Activated CD8-positive, alpha-beta memory T cell treated with anti-CD3 and anti-CD28 coated beads, Interleukin-2, amount 50 U/mL, for 48 hours (primary cell): ENCODE measurements at places on chromosomes 7 and 10.

DNA sequence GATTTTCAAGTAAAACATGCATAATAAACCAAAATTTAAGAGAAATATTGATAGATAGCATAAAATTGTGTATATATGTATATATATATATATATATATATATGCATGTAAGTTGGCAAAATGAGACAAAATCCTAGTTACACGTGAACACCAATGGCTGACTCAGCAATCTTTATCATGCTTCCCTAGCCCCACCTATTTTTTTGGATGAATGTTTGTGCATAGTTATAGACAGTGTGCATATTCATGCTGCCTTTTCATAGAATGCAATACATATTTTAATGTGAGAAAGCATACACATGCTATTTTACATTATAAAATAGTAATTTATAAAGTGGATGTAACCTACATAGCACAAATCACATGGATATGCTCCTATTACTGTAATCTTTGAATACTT is 230.3 kb downstream of the SH2D4B start:
- no peak for DNase-seq

DNA sequence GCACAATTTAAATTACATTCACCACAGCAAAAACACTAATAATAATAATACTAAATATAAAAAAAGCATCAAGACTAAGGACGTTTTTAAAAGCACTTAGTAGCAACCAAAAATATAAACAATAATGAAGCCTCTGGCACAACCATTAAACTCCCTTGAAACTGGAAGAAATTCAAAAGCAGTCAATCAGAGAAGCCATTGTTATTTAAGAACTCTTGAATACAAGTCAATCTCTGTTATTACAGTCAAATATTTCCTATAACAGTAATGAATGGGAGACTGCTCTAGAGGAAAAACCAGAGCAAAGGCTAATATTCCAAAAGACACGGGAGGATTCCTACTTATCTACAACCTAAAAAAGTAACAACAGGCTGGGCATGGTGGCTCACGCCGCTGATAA is 164.2 kb downstream of the KMT2E start:
- no peak for DNase-seq

- DNase-seq, result no peak
Measured at GRCh38 chr10:95650232-95650631, 6.3 kb downstream of the ALDH18A1 start.

- no peak for DNase-seq
Measured at GRCh38 chr7:5670183-5670935, 111.1 kb downstream of the RNF216 start.

GRCh38 chr10:4888236-4888635 is 62.2 kb downstream of the AKR1E2 start:
- no peak for DNase-seq

GRCh38 chr7:129779602-129780256 is 168.2 kb downstream of the NRF1 start:
- DNase-seq, result peak; percentile 74
